ENCODE measurements at places on chromosomes 2 and 18. TPM values are rescaled to one million over a fixed set of nuclear protein-coding genes. Genes with fewer than 3 reads are reported as not detected.

Gene ZNF804A
- not detected for total RNA-seq

Gene DYNAP
- total RNA-seq, result not detected

Gene UGT1A4
- total RNA-seq, result not detected

Gene CHRNA1
- not detected for total RNA-seq

Gene DNAJC5G
- not detected for total RNA-seq

Gene AMER3
- total RNA-seq, result not detected

Gene TSPYL6
- total RNA-seq, result not detected

Gene ACMSD
- not detected for total RNA-seq

Gene GPBAR1
- total RNA-seq, result 0.88 TPM

Gene BARD1
- 31.5 TPM for total RNA-seq

Gene MDH1B
- total RNA-seq, result 1.4 TPM

Gene LANCL1
- total RNA-seq, result 25.9 TPM

Gene HIBCH
- total RNA-seq, result 30.2 TPM

Gene CTDSP1
- total RNA-seq, result 86.8 TPM

Gene FBLN7
- 25.4 TPM for total RNA-seq

Gene VAMP8
- total RNA-seq, result 119 TPM

Gene CYP27A1
- 0.16 TPM for total RNA-seq

Gene SPATA3
- 0.84 TPM for total RNA-seq

Gene KANSL3
- 51.4 TPM for total RNA-seq

Gene SLC4A1AP
- 23.9 TPM for total RNA-seq

Gene RGPD3
- not detected for total RNA-seq

Gene HYCC2
- total RNA-seq, result 42.1 TPM

Gene SKA1
- 34.6 TPM for total RNA-seq

Gene SALL3
- total RNA-seq, result not detected

Gene TUBB8B
- total RNA-seq, result not detected

Gene PAX3
- total RNA-seq, result not detected

Gene COL3A1
- total RNA-seq, result 0.16 TPM

Gene FIGN
- not detected for total RNA-seq

Gene GTF2A1L
- not detected for total RNA-seq

Gene ALLC
- total RNA-seq, result not detected

Gene C2orf66
- total RNA-seq, result 0.53 TPM

Gene PRKAG3
- not detected for total RNA-seq

Gene KLHL30
- not detected for total RNA-seq
